ENCODE measurements at places on chromosomes 5 and 9.

- no peak for DNase-seq
These were observed 115.8 kb upstream of the FBXL7 start for GRCh38 chr5:15384176-15384575.

GRCh38 chr9:79604921-79605562, 33.3 kb downstream of the TLE4 start:
- DNase-seq = no peak

GRCh38 chr5:77325921-77326541, 115.6 kb downstream of the PDE8B start:
- no peak for DNase-seq

- DNase-seq = no peak
These were observed 960.6 kb downstream of the MAT2B start for GRCh38 chr5:164466033-164466432.

DNA sequence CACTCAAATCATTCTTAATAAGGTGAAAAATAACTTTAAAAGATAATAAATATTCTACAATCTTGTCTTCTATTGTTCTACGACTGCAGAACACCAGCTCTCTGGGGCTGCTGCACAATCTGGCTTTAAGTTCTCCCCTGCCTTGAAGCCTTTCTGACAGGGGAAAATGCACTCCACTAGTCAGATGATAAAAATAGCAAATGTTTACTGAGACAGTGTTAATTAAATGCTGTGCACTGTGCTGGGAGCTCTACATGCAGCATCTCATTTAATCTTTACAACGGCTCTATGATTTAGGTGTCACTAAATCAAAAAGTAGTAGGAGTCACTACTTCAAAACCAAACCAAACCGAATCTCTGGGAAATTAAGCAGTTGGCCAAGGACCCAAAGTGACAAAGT, 132.7 kb downstream of the SLIT3 start:
- no peak for DNase-seq

- no peak for DNase-seq
These were observed 11.8 kb upstream of the HEXB start for GRCh38 chr5:74673011-74673790.

DNA sequence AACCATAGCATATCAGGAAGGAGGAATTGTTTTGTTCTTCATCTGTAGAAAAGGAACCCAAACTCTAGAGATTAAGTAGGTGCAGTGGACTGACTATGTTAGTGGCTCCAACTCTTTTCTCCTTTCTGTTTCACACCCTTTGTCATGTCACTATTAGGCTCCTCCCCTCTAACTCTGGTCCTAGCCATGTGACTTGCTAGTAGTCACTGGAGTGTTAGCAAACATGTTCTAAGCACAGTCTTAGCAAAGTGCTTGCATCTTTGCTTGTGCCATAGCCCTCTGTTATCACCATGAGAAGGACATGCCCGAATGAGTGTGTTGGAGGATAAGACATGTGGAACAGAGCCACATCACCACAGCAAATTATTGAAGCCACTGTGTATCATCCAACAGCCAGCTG, 55.4 kb upstream of the PPP3R2 start:
- no peak for DNase-seq

DNA sequence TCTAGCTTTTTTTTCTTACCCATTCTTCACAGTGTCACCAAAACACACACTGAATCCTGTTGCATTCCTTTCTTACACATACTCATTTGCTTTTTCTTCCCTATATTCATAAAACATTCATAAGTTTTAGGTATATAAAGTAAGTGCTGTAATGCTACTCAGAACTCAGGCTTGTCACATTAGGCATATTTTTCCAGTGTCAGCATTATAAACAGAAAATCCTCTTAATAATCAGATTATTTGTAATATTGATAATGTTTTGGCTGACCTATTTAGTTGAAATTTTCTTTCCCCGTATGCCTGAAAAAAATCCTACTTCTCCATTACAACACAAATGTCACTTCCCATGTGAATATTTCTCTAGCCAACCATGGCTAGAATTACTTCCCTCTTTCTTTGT, 743.0 kb upstream of the NUDT12 start:
- no peak for DNase-seq

DNA sequence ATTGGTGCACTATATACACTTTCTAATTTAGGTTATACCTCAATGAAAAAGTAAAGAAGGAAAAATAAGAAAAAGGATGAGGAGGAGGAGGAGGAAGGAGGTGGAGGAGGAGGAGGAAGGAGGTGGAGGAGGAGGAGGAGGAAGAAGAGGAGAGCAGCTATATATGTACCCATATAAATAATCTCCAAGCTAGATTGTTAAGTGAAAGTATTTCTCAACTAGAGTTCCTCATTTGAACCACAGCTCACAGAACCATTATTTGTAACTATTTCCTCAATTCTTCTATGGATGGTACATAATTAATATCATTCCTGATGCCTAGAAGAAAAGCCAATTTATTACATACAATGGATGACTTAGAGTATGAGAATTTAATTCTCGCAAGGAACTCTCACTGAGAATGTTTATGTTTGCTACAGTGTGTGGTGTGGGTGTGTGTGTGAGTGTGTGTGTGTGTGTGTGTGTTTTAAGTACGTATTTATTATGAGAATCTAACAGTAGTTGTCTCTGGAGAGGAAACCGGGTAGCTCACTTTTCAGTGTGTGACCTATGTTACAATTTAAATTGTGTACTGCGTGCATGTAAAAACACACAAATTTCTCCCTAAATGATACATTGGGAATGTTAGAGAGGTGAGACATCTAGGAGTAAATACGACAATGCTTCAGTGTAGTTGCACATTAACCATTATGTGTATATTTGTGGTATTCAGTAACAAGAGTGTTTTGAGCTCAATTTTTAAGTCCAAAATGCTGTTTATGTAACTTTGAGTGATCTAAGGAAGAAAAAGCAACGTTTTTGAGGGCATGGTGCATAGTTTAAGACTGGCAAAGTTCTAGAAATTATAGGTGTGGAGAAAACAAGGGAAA, 20.2 kb upstream of the NREP start:
- DNase-seq = no peak

- no peak for DNase-seq
These were observed 23.6 kb upstream of the RAB14 start for GRCh38 chr9:121225240-121225639.

GRCh38 chr9:91214086-91214485, 147.6 kb downstream of the AUH start:
- no peak for DNase-seq

- DNase-seq = no peak
These were observed 9.0 kb downstream of the ADAMTS2 start for GRCh38 chr5:179336126-179336870.

GRCh38 chr9:274406-274805, 59.7 kb downstream of the DOCK8 start:
- no peak for DNase-seq

DNA sequence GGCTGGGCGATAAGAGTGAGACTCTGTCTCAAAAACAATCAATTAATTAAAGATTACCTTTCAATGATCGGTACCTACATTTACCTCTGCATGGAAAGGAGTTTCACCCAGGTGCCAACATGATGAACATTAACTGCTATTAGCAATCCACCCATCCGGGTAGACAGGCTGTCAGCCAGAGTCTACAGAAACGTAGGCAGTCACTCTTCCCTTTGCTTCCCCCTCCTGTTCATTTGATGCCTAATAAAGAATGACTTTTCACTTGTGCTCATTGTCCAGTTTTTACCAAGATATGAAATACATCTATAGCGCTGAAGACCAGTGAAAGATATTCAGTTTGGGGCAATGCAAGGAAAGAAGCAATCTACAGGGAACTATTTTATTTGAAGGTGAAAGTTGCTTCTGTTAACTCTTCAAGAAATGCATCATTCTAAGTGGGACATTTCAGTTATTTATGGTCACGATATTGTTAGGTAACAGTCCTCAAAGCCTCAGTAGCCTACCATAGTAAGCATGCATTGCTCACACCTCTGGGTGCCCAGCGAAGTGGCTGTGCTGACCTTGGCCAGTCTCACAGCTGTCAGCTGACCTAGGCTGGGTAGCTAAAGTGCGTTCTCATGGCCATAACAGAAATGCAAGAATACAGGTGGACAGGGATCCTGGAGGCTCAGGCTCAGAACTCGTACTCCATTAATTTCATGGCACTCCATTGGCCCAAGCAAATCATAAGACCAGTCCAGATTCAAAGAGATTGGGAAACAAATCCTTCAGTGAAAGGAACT, 87.2 kb upstream of the DMRT1 start:
- no peak for DNase-seq

GRCh38 chr5:39118638-39119037, 44.4 kb upstream of the RICTOR start:
- no peak for DNase-seq

- no peak for DNase-seq
These were observed 75.2 kb downstream of the ELAVL2 start for GRCh38 chr9:23750808-23751207.

DNA sequence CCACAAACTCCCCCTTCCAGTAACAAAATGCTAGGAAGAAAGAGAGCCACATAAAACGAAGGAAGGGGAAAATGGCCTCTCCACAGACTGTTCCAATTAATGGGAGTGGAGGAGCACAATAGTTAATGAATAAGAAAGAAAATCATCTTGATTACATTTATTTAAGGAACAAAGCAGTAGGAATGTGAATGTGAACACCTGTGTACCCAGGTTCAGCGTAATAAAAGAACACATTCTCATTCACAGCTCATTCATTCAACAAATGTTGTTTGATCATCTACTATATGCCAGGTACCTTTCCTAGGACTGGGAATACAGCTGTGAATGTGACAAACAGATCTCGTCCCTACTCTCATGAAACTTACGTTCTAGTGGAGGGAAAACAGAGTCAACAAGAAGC, 35.7 kb downstream of the SIL1 start:
- DNase-seq = no peak

DNA sequence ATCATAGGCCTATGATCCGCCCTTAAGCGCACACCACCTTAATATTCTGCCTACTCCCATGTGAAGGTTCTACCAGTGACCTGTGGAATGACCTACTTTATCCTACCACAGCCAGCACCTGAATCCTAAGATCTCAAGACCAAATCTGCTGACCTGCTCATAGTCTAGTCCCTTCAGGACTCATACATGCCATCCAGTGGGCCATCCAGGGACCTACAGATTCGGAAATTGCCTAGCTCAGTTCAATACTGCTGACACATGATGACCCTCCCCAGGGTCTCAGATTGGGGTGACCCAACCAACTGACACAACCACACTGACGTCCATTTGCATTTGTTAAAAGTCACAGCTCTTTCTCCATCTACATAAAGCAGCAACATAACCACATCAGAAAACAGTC, 443.8 kb upstream of the ST8SIA4 start:
- no peak for DNase-seq

DNA sequence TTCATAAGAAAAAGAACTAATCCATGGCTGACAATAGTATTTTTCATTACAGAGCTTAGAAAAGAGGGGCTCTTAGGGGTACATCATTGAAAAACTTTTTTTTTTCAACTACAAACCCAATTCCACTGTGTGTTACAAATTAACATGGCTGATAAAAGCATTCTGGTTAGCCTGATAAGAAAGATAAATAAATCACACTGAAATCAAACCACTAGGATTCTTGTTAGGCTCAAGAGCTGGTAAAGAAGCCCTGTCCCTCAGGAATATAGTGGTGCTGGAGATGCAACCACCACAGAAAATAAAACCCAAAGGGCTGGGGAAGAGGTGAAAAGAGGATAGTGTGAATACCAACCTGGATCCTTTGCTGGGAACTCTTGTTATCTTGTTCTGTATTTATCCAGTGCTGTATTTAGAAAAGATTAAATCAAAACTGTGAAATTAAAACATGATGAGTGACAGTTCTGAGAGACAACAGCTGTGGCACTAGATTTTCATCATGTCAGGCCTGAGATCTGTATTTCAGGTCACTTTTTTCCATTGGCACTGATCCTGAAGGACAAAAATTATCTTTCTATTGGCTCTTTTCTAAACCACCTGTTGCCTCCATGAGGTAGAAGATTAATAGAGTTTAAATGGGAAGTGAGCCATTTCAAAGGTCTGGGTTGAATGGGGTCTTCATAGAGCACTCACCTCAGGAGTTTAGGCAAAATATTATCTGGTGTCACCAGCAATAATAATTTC, 118.6 kb downstream of the ARRDC3 start:
- no peak for DNase-seq

DNA sequence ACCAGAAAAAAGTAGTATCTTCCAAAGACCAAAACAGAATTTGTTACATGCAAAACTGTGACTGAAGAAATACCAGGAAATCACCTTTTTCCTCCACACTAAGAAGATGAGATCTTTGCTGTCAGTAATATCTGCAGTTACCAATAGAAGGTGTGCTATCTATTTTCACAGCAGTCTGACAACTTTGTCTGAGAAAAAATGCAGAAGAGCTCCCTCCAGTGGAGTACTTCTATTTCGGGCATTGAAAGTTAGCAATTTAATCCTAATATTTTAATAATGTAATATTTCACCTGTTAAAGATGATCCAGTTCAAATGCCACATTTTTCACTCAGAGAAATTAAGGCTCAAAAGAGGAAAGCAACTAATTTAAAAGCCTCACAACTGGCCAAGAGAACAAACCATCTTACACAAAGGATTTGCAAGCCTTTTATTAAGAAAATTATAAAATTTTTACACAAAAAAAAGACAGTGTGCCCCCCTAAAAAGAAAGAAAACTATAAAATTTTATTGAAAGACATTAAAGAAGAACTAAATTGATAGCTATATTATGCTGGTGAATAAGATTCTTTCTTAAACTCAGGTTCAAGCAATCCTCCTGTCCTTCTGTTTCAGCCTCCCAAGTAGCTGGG, 50.6 kb downstream of the DEPDC1B start:
- DNase-seq = no peak

DNA sequence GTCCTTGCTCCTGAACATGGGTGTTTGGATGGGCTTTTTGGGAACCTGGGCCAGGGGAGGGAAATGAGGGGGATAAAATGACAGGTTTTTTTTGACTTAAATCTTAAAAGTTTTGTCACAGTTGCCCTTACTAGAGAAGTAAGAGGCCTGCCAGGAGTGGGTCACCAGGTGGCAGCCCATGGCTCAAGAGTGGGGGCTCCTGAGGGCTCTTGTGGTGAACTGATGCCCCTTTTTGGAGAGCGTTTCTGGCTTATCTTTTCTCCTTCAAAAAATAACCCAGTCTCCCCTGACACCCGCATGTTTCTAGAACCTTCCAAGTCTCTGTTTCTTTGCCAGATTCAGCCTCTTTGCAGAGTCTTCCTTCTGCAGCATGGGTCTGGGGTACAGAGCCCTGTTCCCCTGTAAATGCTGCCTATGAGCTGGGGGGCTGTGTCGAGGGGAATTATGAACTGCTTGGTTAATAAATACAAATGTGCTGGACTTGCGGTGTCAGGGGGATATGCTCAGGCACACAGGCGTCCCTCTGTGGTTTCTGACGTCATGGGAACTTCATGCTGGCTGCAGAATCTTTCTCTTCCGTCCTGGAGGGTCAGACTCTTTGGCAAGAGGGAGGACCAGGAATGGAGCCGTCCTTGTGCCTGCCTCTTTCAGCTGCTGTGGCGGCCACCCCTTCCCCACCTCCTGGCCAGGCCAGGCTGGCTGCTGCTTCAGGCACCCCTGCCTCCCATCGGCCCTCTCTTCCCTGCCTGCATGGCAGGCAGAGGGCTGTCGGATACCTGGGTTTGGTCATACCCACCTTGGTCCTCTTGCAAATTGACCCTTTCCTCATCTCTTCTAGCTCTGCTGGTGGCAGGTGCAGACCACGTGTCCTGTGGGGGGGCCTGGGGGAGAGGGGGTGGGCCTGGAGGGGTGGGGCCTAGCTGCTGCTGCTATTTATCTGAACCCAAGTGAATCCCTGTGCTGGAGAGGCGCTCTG, 30.1 kb downstream of the PTPA start:
- DNase-seq = peak; percentile 36

GRCh38 chr5:176535101-176535663, 2.0 kb downstream of the RNF44 start:
- no peak for DNase-seq

All from stimulated activated CD8-positive, alpha-beta memory T cell treated with anti-CD3 and anti-CD28 coated beads, Interleukin-7, amount 100 ng/mL, for 4 hours (primary cell).